ENCODE measurements at places on chromosomes 5 and 9.

DNA sequence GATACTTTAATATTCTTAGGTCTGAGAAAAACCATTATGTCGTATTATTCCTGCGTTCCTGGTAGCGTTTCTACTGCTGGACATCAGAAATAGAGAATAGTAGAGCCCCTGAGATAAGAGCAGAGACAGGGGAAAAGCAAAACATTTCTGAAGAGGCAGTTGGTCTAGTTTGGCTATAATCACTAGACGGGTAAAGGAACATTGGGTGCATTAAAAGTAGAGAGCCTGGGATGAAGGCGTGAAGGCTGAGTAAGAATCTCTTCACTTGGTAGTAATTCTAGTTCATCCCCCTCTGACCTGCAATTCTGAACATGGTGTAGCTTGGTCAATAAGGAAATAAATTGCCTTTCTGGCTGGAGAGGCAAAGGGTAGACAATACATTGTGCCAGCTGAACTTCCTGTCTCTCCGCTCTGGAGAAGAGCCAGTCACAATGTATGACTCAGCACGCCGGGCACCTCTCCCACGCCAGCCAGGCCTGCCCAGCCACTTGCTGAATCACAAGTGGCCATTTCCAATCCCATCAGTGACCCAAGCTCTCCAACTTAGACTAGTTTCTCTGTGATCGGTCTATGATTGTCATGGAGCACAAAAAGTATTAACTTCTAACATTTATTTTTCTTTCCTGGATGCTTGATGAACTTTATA lies 75.4 kb downstream of the STK32A start:
- DNase-seq = no peak

GRCh38 chr5:6766604-6767093 lies 53.4 kb downstream of the TENT4A start:
- DNase-seq = peak; percentile 18

- no peak for DNase-seq
Measured at GRCh38 chr9:131298816-131299215, 9.3 kb downstream of the PLPP7 start.

GRCh38 chr5:173291722-173292658 lies 36.2 kb downstream of the STC2 start:
- DNase-seq = no peak

- DNase-seq = no peak
Measured at GRCh38 chr9:116066221-116066620, 87.4 kb upstream of the PAPPA start.

All from activated gamma-delta T cell treated with anti-CD3 and anti-CD28 coated beads, Interleukin-2, amount 50 U/mL, for 16 hours (primary cell).